ENCODE measurements at places on chromosomes 3 and 15.

- DNase-seq: no peak
These were observed 54.3 kb downstream of the BDH1 start for GRCh38 chr3:197501496-197501878.

DNA sequence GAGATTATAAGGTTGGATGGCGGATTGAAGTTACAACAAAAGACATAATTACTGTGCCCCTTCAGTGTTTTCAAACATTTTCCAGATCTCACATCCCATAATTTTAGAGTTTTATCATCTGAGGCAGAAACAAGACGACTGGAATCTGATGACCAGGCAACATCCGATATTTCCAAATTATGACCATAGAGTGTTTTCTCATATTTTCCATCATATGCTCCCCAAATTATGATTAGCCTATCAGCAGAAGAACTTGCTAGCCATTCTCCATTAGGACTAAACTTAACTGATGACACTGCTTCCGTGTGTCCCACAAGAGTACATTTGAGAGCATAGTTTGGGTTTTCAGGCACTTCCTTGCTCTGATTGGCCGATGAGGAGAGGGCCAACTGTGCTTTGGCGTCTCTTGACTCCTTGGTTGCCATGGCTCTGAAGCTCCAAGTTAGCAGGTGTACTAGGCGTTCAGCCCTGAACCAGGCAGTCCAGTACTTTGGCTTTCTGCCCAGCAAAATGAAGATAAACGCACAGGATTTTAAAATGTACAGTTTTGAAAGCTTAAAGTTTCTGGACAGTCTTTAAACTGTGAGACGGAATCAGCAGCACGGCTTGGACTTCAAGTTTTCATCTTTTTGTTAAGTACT lies 638 bp downstream of the WDR5B start:
- no peak for DNase-seq

GRCh38 chr15:87538327-87538834 lies 718.2 kb downstream of the NTRK3 start:
- no peak for DNase-seq

- DNase-seq: no peak
These were observed 26.1 kb downstream of the ITGB5 start for GRCh38 chr3:124861041-124861440.

DNA sequence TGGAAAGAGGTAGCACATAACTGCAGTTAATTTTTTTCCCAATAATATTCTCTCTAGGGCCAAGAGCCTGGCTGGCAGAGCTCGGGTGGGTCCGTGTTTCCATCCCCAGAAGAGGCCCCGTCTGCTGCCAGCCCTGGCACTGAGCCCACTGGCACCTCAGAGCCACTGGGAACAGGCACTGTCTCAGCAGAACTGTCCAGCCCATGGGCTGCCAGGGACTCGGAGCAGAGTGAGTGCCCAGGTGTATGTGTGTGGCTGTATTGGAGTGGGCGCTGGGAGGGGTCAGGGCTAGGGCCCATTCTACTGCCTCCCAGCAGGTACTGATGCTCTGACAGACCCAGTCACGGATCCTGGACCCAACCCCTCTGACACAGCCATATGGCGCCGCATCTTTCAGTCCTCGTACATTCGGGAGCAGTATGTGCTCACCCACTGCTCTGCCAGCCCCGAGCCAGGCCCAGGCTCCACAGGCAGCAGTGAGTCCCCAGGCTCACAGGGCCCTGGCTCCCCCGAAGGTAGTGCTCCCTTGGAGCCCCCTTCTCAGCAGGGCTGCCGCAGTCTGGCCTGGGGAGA lies 8.9 kb downstream of the VWA5B2 start:
- no peak for DNase-seq

- no peak for DNase-seq
These were observed 2.7 kb downstream of the RFTN1 start for GRCh38 chr3:16510620-16511319.

DNA sequence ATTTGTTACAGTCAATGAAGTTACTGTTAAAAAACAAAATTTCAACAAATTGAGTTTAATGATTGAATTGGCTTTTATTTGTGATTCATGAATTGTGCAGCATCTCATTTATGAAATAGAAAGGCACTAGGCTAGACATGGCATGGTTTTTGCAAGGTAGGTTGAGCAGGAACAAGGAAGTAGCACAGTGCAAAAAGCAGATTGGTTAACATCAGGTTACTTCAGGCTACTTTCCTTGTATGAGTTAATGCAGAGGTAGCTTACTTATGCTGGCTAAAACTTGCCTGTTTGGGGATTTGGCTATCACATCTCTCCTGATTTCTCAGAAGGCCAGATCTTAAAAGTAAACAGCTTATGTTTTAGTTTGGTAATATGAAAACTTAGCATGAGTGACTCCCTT lies 23.0 kb upstream of the SV2B start:
- DNase-seq: no peak

DNA sequence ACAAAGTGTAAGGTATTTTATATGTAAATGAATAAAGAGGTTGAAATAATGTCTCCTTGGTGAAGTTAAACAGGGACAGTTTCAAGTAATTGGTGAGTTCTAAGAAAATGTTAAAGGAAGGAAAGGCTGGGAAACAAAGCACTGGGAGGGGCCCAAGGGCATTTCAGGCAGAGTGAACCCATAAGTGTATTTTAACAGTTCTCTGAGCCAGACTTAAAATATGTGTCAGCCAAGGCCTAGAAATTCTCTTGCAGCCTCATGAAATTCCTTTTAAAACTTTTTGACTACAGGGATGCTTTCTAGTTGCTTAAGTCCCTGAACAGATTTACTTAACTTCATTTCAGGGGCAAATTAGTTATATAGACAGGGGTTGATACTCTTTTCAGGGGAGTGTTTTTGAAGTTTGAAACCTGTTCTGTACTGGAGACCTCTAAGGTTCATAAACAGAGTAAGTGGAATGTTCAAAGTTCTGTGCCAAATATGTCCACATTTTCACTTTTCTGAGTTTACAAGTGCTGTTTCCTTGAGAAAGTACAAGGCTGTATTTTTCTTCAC lies 77.6 kb downstream of the GALK2 start:
- no peak for DNase-seq

DNA sequence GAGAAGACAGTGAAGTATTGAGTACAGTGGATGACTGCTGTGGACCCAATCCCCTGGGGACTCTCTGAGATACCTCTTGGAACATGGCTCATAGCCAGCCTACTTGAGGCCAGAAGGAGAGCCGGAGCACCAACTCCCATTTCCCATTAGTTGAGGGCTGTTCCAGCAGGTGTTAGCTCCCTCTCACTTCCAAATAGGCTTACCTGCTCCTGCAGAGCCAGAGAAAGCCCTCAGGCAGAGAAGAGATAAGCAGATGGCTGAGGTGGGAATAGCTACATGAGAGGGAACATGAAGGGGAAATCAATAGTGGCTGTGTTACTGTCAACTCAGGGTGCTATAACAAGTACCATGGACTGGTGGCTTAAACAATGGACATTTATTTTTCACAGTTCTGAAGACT lies 4.6 kb upstream of the CCK start:
- no peak for DNase-seq
